ELF-1 (cell line): ENCODE measurements at places on chromosomes 5 and 9.

GRCh38 chr9:93003552-93004407, 54.7 kb upstream of the SUSD3 start:
- peak; percentile 78 for DNase-seq

GRCh38 chr9:108282872-108283271, 572.9 kb downstream of the ACTL7B start:
- no peak for DNase-seq

GRCh38 chr5:9512457-9512856, 33.4 kb downstream of the SEMA5A start:
- DNase-seq = no peak

- no peak for DNase-seq
Measured at GRCh38 chr5:167242701-167243100, 1048.7 kb upstream of the WWC1 start.

- DNase-seq = no peak
Measured at GRCh38 chr9:15499139-15499538, 11.6 kb downstream of the PSIP1 start.

DNA sequence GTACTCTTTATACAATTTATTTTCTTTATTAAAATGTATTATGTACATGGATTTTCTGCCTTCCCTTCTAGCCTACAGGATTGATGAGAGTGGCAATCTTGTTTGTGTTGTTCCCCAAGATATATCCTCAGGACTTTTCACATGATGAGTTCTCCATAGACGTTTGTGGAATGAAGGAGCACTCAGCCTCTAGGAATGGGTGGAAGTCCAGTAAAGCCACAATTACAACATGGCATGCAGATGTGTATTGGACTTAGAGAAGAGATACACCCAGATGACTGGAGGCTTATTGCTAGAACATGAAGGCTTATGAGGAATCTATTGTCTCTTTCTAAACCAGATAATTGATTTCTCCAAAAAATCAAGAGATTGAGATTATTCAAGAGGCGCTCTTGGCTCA, 8.2 kb upstream of the DOCK2 start:
- DNase-seq = no peak

GRCh38 chr5:187042-187431, 4.3 kb upstream of the LRRC14B start:
- DNase-seq = no peak

DNA sequence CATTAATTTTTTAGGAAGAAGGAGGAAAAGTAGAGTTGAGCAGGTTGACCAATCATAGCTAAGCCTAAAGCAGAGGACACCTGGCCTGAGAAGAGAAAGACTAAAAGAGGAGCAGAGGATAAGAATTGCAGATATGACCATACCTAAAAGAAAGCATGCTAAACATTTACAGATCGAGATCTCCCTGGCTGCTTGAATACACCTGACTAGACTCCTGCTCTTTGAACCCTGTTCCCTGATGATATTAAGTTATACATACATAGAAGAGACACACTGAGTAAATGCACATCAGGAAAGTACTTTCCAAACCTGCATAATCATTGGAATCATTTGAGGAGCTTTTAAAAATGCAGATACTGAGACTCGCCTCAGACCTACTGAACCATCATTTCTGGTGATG, 232.3 kb upstream of the ELL2 start:
- no peak for DNase-seq

DNA sequence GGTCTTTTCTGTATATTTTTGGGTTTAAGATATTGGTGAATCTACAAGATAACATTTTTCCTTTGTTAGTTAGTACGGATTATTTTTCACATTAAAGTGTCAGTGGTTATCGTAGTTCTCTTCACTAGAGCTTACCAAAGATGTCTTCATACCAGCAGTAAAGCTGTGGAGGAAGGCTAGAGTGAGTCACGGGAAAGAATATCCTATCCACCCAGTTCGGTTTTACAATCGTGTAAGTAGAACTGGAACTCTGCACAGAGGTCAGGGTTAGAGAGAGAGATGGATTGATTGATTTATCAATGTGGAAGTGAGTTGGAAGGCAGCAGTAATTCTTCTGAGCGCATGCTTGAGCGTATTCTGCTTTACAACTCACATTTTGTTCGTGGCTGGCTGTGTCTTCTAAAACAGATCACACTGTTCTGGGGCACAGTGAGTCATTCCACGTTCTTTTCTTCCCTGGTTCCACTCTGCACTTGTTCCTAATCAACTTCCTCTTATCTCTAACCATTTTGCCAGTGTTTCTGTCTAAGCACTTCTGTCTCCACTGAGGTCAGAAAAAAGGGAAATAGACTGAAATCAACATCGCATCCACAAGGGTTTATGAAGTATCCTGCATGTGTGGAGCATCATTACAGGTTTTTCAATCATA, 86.5 kb upstream of the ARRDC3 start:
- peak; percentile 25 for DNase-seq

GRCh38 chr5:80676706-80677105, 21.9 kb upstream of the DHFR start:
- DNase-seq = no peak

GRCh38 chr5:67576112-67576511, 379.5 kb upstream of the CD180 start:
- no peak for DNase-seq

DNA sequence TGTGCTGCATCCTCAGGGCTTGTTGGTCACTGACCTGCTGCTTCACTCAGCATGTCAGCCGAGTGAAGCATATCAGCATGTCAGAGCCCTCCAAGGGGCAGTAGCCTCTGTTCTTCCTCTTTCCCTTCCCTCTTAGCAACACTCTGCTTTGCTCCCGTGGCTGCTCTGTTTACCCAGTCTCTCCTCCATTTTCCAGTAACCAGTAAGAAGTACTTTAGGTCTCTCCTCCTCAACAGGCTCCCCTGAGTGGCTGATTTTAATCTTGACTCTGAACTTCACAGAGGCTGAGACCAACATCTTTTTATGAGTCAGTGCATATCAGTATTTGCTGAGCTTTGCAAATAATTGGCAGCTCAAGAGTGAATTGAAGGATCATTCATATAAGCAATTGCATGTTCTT, 18.6 kb upstream of the ADRB2 start:
- no peak for DNase-seq

- no peak for DNase-seq
Measured at GRCh38 chr9:70091103-70091502, 47.5 kb downstream of the MAMDC2 start.

DNA sequence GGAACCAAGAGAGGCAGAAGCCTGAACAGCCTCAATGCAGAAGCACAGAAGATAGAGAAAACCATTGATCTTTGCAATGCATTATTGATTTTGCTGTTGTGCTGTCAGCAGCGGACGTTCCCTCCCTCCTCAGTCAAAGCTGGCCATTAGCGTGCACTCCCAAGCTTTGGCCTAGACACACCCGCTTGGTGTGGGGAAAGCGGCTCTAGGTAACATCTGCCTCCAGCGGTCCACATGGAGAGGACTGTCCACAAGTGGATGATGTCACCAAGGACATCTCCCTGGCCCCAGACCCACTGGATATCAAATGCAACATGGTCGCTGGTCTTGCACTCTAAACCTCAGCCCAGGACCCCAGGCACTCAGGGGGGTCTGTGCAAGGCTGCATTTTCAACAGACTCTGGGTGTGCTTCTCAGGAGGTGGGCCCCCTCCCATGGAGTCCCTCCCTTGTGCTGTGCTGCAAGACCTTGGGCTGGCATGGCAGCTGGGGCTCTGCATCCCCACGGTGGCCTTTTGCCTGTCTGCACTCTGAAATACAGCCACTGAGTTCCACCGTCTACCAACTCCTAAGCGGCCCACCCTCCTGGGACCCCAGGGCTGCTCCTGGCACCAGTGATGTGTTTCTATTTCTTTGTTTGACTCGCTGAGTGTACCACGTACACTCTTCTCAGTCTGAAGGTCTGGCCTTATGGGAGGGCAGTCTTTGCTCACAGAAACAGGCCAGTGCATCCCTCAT, 1.9 kb downstream of the SEMA4D start:
- DNase-seq = no peak
